Naive thymus-derived CD8-positive, alpha-beta T cell (primary cell): ENCODE measurements at places on chromosomes 6 and 20.

DNA sequence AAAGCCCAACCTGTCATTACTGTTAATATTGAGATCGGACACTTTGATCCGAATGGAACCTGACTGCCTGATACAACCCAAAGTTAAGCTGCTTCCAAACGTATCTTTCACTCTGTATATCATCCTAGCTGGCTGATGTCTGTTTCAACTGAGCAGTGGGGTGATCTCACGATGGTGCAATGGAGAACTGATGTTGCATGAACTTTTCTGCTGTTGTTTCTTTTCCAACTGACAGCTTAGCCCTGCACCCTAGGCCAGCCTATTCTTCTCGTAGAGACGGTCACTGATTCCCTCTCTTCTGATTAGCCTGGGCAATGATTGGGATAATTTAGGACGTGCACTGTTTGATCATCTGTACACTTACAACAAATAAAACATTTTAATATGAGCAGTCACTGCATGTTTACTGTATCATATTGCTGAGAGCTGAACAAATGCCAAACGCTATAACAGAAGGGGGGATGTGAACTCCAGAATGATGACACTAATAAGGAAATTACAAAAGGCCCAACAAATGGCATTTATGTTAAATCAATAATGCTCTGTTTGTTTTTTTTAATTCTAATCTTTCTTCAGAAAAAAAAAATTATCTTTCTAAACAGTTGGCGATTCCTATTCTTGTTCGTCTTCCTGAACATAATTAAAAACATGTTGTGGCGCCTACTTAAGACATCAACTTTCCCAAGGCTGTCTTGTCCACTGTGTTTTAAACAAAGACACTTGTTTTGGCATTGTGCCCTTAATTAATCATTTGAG, 184.8 kb downstream of the ZNF217 start:
- no peak for DNase-seq

- DNase-seq: no peak
Observed at GRCh38 chr6:92024881-92025280, 1394.5 kb downstream of the EPHA7 start.

- DNase-seq: no peak
Observed at GRCh38 chr20:53819973-53820451, 226.4 kb upstream of the ZNF217 start.

GRCh38 chr6:127381384-127381783, 38.0 kb upstream of the ECHDC1 start:
- no peak for DNase-seq

DNA sequence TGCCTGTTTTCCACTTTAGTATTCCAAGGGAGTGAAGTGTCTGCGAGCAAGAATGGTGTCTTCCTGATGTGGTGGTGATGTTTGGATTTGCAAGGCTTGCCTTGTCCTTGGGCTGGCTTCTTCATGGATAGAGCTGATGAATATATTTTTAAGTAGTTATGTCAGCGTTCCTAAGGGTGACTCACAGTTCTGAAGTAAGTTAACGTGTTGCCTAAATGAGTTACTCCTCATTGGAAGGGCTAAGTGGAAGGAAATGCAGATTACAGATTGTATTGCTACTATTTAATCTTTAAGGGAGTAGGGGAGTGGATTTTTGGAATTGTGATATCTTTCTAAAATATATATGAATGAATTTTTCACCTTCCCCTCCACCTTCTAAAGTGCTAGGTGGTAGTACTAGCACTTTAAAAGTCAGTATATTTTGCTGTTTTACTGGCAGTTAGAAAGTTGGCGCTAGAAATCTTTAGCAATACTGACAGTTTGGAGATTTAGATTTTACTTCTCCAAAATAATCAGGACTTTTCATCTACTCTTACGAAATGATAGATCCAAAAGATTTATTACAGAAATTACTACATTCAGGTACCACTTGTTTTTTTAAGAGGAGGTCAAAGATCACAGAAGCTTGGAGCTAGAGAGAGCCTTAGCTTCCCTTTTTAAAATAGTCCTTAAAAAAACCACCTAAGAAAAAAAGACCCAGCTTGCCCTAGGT, 197.4 kb downstream of the JARID2 start:
- DNase-seq: no peak

GRCh38 chr20:10798811-10799210, 125.0 kb upstream of the JAG1 start:
- DNase-seq: no peak
